ENCODE measurements at places on chromosomes 2 and 18. TPM values are rescaled to one million over a fixed set of nuclear protein-coding genes. Genes with fewer than 3 reads are reported as not detected.

TPRKB gene
- 19.8 TPM for total RNA-seq

ADGRF3 gene
- total RNA-seq, result 2.1 TPM

- DNase-seq, result no peak
Observed at GRCh38 chr2:27566628-27567027, 16.2 kb upstream of the ZNF512 start.

DNA sequence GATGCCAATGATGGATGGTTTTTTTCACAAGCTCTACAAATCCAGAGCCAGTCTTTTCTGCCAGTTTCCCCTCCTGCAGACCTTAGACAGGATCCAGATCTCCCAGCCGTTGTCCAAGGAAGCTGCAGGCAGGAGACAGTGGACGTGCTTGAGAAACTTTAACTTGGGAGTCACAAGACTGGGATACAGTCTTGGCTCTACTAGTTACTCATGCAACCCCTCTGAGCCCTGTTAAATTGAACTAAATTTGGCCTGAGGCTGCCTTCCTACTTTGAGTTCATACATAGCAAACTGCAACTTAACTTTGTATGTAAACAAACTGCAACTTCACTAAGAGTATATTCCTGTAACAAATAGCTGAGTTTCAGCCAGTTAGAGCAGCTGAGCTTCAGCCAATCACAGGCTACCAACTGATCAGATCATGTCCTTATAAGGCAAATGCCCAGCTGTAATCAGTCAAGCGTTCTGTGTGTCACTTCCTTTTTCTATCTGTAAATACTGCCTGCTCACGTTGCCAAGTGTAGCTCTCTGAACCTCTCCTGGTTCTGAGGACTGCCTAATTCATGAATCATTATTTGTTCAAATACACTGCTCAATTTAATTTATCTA, 140.9 kb downstream of the CAPN13 start:
- DNase-seq, result no peak

FOXI3 gene
- not detected for total RNA-seq

SCN2A gene
- not detected for total RNA-seq

GAREM1 gene
- total RNA-seq, result 0.26 TPM

GLI2 gene
- not detected for total RNA-seq

TTC39C gene
- total RNA-seq, result 135 TPM

GRCh38 chr2:174656035-174656434, 58.4 kb upstream of the WIPF1 start:
- no peak for DNase-seq

- DNase-seq, result no peak
Observed at GRCh38 chr2:149148194-149149006, 109.9 kb downstream of the LYPD6B start.

DNA sequence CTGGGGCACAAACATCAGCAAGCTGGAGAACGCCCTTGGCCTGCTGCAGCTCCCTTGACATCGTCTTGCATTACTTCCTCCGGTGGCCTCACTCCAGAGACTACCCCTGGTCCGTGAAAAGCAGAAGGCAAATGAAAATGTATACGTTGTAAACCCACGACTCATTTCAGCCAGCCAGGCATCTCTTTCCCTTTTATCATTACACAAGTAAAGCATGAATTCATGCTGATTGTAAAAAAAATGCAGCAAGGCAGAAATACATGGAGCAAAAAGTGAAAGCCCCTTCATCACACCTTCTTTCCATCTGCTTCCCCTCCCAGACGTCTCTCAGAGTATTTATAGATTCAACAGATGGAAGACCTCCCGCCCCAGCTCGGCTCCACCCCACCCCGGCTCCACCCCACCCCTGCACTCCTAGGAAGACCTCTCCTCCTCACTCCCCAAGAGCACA, 41.6 kb upstream of the RALBP1 start:
- DNase-seq, result no peak

DNA sequence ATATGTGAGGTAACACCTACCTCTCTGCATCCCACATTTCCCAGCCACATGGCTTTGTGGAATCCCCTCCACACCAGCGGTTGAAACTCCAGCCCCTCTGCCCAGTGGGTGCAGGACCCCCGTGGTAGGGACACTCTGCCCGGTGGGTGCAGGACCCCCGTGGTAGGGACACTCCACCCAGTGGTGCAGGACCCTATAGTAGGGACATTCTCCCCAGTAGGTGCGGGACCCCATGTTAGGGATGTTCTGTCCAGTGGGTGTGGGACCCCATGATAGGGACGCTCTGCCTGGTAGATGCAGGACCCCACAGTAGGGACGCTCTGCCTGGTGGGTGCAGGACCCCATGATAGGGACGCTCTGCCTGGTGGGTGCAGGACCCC, 11.5 kb downstream of the COPS9 start:
- DNase-seq, result no peak

CERKL gene
- not detected for total RNA-seq

DNA sequence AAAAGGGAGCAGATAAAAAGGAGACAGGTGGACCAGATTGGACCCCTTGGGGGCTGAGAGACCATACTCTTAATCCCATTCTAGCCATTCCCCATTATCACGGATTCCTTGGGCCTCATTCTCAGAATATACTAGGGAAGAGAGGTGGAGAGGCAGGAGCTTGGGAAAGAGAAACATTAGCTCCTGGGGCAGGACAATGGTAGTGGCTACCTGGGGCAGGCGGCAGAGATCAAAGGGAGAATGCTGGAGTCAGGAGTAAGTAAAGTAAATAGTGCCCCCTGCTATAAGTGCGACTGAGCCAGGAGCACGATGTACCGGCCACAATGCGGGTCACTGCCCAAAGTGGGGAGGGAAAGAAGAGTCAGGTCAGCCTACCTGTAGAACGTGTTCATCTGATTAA, 20.4 kb upstream of the IHH start:
- no peak for DNase-seq

HTRA2 gene
- 38.3 TPM for total RNA-seq

DNA sequence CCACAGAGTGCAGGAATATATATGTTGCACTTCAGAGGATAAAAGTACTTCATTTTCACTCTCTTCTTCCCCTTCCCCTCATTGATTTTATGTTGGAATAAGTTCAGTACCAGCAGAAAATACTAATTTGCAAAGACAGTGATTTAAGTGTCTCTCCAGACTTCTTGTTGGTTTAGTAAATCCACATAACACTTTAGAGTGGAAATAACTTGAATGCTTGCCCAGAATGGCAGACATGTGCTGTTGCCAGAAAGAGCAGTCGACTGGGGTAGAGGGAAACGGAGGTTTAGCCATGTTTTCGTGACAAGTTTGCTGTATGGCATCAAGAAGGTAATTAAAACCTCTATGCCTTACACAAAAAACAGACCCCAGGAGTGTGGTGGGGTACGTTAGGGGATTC, 246.0 kb upstream of the CXCR4 start:
- no peak for DNase-seq

PCARE gene
- total RNA-seq, result not detected

LRRTM1 gene
- total RNA-seq, result not detected

GRCh38 chr2:173962583-173963110, 2.5 kb downstream of the SP3 start:
- DNase-seq, result no peak

- no peak for DNase-seq
Observed at GRCh38 chr2:7131261-7131660, 214.0 kb downstream of the RNF144A start.

SEPTIN10 gene
- total RNA-seq, result 3.7 TPM

- DNase-seq, result no peak
Observed at GRCh38 chr2:70985283-70985688, 6.9 kb downstream of the ANKRD53 start.

DNA sequence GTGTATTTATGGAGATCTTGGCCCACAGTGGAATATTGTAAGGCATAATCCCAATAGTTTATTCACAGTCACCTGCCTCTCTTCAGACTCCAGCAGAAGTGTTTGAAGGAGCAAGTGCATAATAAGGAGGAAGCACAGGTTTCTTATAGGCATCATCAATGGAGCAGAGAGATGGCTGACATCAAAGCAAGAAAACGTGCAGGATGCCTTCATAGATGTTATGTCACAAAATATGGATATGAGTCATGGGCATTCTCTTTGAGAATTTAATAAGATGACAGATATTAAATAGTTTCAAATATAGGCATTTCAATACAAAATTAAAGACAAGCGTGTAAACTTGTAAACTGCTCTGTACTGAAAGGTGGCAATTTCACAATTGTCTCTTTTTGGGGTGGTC, 4.0 kb upstream of the RND3 start:
- no peak for DNase-seq

Data from T-cell (primary cell).